ENCODE measurements at places on chromosomes 12 and 14.

DNA sequence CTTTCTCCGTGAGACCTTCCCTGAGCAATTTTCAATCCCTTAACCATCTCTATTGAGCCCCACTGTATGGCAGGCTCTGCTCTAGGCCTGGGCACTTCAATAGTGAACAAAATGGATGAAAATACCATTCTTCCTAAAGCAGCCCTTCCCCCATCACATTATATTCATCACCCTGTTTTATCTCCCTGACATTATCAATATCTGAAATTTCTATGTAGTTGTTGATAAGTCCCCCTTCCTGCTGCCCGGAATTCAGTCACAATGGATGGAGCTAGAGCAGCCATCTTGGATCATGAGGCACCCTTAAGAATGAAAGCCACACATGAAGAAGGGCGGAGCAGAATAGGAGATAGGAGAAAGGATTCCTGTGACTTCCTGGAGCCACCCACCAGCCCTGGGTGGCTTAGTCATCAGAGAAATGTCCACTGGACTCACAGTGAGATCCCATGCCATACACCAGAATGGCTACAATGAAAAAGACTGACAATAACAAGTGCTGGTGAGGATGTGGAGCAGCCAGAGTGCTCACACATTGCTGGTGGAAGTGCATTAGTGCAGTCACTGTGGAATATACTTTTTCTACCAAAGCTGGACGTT, 33.9 kb downstream of the SCARB1 start:
- DNase-seq, result no peak

DNA sequence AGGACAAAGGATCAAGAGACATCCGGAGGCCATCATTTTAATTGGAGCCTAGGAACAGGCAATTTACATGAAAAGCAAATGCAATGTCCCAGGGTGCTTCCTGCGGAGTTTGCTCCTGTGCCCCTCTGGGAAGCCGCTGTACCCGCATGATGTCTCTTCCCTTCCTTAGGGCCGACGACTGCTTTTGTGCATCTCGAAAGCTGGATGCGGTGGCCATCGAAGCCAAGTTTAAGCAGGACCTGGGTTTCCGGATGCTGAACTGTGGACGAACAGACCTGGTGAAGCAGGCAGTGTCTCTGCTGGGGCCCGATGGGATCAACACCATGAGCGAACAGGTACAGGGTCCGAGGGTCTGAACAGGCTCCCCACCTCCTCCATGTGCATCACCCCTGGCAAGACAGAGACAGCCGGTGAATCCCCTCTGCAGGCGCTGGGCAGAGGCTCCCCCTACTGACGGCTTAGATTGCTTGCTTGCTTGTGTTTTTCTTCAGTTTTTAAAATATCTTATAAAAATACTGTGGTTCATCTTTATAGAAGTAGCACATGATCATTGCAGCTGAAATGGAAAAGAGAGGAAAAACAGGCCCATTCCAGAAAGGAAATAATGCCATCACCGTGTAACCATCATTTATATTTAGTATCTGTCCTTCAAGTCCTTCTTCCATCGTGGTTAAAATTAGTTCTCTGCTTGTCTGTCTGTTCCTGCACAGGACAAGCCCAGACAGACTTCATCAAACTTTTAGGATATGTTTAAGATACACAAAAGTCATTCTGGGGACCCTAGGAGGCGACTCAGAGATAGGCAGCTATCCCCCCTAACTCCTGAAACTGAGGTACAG, 75.4 kb upstream of the PWP1 start:
- no peak for DNase-seq

GRCh38 chr14:31993521-31993951, 83.6 kb upstream of the ARHGAP5 start:
- no peak for DNase-seq

DNA sequence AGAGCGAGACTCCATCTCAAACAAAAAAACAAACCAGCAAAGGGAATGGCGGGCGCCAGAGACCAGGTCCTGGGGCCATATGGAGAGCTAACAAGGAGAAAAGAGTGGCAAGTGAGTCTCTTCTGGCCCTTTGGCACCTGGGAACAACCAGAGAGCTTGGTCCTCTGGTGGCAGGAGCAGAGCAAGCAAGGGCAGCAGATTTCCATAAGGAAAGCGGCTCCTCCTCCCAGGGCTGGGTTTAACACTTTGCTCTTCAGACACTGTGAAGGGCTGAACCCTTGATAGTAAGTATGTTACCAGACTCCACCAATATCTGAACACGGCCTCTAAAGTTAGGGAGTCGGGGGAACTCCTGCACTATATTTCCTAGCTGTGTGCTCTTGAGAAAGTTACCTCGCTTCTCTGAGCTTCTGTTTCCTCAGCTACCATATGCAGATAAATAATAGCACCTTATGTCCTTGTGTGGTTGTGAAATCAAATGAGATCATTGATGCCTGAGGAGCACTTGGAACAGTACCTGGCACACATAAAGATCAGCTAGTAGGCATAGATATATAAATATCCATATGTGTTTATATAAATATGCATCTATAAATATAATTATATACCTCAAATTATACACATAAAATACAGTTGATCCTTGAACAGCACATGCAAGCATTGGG, 33.4 kb upstream of the PLEKHG6 start:
- no peak for DNase-seq

- no peak for DNase-seq
Observed at GRCh38 chr12:24960222-24960855, 11.4 kb upstream of the BCAT1 start.

- no peak for DNase-seq
Observed at GRCh38 chr14:95828649-95829265, 47.9 kb upstream of the TUNAR start.

Measured in spleen (tissue), 13 donors.